ENCODE measurements at places on chromosomes 1 and 21.

GRCh38 chr1:6496365-6496721, 4.9 kb upstream of the PLEKHG5 start:
- DNase-seq: no peak

DNA sequence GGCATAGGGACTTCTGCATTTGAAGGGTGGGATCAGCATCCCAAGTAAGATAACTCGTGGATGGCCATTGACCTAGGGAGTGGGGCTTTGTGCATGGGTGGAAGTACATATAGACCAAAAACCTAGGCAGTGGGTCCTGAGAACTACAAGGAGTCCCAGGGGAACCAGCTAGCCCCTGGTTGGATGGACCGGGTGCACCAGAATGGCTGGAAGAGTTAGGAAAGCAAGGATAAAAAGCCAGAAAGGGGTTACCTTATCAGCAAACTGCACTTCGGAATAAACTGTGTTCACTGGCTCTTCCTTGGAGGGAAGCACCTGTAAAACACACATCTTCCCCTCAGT, 26.6 kb upstream of the SLAMF6 start:
- DNase-seq: no peak

GRCh38 chr1:101388904-101389546, 152.2 kb downstream of the S1PR1 start:
- no peak for DNase-seq

- DNase-seq: no peak
Observed at GRCh38 chr1:69191335-69191734, 376.4 kb upstream of the LRRC7 start.

GRCh38 chr1:56512724-56513494, 66.5 kb downstream of the PLPP3 start:
- DNase-seq: no peak

- DNase-seq: no peak
Observed at GRCh38 chr1:81170721-81171120, 630.0 kb upstream of the ADGRL2 start.

DNA sequence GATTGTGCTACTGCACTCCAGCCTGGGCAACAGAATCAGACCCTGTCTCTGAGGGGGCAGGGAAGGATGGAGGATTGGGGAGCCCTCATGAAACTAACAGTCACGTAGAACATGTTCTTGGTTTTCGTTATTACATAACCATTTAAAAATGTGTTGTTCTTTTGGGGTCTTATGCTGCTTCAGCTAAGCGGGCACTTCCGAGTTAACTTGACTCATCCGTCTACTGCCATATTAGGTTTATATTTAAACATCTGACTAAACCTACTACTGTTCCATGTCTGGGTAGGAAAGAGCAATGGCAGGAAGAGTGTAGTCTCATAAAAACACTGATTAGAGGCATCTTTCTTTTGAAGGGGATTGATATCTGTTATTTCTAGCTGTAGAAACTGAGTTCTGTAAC, 59.5 kb upstream of the BMP8A start:
- DNase-seq: no peak

DNA sequence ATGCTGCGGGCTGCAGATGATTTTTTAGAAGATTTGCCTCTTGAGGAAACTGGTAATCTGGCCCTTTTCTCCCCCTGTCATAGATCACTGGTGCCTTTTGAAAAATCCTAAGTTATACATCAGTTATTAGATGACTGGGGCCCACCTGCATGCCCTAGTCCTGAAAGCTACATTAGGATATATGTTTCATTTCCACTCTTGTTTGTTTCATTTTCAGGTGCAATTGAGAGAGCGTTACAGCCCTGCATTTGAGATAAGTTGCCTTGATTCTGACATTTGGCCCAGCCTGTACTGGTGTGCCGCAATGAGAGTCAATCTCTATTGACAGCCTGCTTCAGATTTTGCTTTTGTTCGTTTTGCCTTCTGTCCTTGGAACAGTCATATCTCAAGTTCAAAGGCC, 8.1 kb upstream of the IFI44 start:
- DNase-seq: no peak

DNA sequence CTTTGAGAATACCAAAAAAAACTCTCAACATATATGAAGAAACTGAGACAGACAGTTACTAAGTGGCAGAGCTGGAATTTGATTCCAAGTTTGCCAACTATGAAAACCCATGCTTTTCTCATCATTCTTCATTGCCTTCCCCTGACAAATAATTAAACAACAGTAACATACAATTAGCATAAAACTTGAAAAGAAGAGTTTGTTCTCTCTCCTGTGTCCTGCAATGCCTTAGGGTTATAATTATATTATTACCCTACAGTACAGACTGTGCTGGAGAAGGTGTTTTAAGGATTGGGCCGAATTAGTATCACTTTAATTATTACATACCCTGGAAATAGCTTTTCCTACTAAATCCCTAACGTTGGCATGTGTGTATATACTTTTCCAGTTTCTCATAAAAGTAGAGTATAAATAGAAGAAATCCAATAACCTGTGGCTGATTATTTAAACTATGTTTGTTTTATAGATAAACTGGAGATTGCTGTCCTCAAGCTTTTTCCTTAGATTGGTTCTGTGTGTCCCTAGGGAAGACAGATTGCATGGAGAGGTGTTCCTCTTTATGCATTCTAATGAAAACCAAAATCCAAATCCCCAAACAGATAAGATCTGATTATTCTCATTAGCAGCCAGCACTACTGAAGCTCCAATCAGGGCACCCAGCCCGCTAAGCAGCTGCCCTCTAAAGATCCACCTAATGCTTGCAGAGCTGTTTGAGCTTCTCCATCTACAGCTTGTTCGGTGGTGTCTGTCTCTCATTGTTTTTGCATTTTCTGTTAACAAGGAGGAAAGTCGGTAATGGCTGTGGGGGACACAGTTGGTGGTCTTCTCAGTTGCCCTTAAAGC, 156.3 kb downstream of the TM2D1 start:
- DNase-seq: no peak

GRCh38 chr1:154970631-154971340, at the start of gene SHC1:
Gene SHC1, minus strand, starts transcription at chr1:154970747. Its CDS starts 221 bp downstream, at chr1:154970526.
- DNase-seq: peak; percentile 92

- no peak for DNase-seq
Observed at GRCh38 chr1:194940336-194941030, 1667.8 kb downstream of the KCNT2 start.

- DNase-seq: no peak
Observed at GRCh38 chr1:84749427-84749826, 59.2 kb upstream of the SSX2IP start.

DNA sequence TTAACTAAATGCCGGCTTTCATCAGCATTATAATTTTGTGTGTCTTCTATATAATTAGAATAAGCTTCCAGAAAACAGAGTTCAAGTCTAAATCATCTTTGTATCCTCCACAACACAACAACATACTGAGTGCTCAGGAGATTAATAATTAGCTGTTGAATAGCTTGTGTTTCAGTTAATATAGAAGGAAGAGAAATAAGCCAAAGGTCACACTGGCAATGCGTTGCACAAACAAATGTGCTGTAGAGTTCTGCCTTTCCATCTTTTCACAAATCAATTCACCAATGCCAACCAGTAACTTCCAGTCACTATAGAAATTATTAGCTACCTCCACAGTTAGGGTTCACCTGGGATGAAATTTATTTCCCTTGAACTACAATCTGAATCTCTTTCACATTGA, 132.0 kb downstream of the LMX1A start:
- DNase-seq: no peak

DNA sequence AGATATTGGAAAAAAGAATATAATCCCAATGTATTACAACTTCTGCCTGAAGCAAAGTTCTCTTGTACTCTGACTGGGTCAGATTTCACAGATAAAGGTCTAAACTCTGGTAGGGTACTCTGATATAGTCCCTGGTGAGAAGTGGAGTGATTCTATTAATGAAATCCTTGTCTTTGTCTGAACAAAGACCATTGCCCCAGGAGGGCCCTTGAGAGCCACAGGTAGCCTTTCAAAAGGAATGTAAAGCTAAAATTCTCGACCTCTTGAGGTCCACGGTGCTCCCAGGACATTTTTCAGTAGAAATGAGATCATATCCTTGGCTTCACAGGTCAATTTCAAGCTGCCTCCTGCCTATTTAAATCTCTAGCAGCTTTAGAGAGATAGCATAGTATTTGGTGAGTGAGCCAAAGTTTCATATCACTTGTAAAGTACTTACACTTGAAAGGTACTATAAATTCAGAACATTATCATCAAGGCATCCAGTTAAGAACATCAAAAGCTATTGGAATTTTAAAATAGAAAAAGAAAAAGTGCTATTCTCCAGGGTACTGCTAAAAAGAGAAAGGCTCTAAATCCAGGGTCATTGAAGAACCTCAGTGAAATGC, 10.1 kb downstream of the TNNI3K start:
- DNase-seq: no peak
